ENCODE measurements at places on chromosomes 4 and X.

DNA sequence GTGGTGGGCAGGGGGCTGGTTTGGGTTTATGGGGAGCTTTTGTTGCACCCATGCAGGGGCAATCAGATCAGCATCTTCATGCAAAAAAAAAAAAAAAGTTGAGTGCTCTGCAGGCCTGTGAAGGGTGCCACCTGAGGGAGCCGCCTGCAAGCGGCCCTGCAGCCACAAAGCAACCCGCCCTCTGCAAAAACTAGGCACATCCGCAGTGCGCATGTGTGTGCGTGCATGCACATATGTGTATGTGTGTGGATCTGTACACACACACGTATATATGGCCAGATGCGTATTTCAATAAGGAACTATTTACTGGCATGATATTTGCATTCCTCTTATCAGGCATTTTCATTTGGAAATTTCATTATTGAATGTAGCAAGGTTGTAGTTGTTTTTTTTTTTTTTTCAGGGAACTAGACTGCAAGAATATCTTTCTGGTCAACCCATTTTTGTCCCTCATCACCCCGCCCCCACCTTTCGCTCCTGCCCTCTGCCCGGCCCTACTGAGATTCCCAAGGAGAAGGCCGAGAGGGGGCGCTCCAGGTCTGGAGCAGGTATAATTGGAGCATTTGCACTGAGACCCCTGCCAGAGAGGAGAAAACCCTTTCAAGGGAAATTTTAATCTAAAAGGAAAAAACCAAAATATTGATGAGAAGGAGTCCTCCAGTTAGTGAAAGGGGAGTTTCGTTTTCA lies 18.1 kb downstream of the CCNQ start:
- no peak for DNase-seq

- no peak for DNase-seq
Observed at GRCh38 chrX:38192007-38192810, 28.5 kb downstream of the SRPX start.

GRCh38 chrX:626745-627509 lies 3.7 kb upstream of the SHOX start:
- no peak for DNase-seq

DNA sequence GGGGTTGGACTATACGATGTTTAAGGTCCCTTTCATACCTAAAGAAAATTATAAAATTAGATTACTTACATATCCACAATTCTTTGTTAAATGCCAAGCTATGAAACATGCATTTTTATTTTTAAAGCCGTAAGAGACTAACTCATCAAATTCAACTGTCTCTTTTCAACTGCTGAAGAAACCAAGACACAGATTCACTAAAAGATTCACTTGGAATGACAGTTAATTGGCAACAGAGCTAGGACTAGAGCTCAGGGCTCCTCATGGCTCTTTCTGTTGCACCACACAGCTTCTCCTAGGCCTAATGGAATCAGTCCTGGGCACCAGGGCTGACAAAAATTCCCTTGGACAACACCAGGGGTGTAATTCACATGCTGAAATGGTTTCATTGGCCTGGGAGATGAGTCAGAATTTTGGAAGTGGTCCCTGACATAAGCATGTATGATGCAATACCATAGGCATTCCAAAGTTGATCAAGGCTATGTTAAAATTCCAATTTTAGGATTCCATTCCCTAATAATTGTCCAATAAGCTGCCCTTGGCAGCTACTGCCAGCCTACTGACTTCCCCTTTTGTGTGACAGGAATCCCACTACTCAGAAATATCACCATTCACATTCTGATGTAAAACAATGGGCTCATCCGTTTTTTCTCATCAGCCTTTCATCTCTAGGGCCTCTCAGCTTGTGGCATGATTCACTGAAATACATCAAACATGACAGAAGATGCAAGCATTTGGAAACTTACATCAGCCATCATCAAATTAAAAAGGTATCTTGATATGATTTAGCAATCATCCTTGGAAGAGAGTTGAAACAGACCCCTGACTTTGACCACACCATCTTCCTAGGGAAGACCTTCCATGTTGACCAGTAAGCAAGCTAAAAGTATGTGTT lies 54.2 kb downstream of the PLAC1 start:
- DNase-seq, result no peak

DNA sequence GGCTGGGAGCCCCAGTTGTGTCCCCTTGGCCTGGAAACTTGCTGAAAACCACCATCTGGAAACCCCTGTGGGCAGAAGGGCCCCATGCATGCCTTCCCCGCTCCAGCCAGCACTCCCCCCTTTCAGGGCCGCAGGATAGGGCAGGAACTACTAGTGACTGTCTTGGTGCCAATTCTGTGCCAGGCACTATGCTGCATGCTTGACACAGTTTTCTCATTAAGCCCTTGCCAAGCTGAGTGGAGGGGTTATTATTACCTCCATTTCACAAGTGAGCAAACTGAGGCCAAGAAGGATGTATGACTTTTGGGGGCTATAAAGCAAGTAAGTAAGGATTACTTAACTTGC lies 73.6 kb upstream of the PJA1 start:
- no peak for DNase-seq

DNA sequence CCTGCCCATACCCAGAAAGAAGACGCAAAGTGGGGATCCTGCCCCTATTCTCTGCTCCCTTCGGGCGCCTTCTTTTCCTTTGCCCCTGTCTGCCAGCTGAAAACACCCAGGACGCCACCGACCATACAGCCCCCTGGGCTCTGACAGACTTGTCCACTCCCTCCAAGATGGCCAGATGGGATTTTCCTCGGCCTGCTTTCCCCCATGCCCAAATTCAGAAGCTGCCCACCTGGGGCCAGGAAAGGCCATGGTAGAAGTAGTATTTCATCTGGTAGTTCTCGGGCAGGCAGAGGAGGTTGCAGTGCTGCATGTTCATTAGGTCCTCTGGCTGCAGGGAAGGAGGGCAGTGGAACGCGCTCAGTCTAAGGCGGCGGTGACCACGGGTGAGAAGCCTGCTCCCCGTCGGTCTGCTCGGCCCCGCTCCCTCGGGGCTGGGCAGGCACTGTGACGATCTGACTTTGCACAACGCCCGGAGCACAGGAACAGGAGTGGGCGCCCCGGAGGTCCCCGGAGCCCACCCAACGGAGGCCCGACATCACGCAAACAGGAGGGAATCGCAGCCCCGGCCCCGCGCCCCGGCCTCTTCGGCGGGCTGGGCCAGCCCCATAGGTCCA lies 582 bp downstream of the NAA10 start:
- no peak for DNase-seq

DNA sequence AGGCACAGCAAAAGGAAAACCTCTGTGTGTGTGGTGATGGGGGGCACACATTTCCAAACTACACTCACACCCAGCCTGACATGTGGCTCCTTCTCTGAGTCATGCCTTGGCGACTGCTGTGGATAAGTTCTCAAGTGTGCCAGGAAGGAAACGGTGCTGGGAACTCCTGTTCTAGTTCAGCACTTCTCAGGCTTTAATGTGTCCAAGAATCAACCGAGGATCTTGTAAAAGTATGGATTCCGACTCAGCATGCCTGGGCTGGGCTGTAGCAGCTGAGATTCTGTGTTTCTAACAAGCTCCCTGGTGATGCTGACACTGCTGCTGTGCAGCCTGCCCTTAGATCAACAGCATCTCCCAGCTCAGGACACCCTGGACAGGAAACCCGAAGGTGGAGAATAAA lies 20.2 kb downstream of the CLNK start:
- DNase-seq, result no peak

DNA sequence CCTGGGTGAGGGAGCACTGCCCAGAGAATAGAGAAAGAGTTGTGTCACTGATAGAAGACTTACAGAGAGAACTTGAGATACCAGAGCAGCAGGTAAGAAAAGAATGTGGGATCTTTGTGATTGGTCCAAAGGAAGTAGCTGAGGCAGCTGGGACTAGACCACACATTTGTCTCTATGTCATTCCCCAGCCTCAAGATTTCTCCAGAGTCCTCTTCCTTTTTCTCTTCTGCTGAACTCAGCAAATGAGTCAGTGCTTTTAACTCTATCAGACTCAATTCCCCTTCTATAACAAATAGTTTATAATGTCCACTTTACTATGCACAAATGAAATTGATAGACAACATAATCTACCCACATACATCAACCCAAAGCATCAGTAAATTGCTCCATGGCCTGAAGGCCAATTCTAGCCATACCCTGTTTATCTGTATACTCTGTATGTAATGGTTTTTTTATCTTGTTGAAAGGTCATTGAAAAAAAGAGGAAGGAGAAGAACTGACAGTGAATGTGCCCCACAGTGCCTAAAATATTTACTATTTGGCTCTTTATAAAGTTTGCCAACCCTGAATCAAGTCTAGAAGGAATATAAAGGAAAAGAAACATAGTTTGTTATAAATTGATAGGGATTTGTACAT lies 38.2 kb downstream of the ETDC start:
- no peak for DNase-seq

- no peak for DNase-seq
Observed at GRCh38 chr4:17103231-17103630, 204.8 kb upstream of the LDB2 start.

GRCh38 chr4:96347582-96347981 lies 507.7 kb downstream of the PDHA2 start:
- no peak for DNase-seq

- no peak for DNase-seq
Observed at GRCh38 chrX:150455215-150455608, 92.1 kb downstream of the MAMLD1 start.

GRCh38 chr4:150065740-150066139 lies 12.5 kb upstream of the DCLK2 start:
- no peak for DNase-seq

DNA sequence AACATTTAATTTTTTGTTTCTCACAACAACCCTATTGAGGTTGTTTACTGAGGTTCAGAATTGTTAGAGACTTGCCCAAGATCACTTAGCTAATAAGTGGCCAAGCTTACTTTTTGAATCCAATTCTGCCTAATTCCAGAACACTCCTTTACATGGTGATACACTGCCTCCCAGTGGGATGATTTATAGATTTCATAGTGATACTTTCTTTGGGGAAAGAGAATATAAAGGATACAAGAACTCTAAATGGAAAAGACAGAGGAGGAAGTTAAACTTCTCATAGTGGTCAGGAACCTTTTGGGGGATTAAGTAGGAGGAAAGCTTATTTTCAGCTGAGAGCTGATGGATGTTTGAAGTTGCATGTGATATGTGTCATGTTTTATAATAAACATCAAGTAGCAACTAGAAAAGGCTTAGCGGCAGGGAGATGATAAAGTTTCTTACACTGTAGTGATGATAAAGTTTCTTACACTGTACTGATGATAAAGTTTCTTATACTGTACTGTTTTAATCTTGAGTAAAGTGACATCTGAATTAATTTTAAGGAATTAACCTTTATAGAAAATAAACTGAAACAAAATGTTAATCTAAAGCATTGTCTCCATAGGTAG lies 15.3 kb downstream of the STAG2 start:
- DNase-seq, result no peak

GRCh38 chrX:84216406-84216805 lies 28.4 kb upstream of the RPS6KA6 start:
- DNase-seq, result no peak

- no peak for DNase-seq
Observed at GRCh38 chr4:142274137-142274536, 572.0 kb downstream of the INPP4B start.

GRCh38 chr4:43456383-43456782 lies 563.9 kb downstream of the GRXCR1 start:
- DNase-seq, result no peak

DNA sequence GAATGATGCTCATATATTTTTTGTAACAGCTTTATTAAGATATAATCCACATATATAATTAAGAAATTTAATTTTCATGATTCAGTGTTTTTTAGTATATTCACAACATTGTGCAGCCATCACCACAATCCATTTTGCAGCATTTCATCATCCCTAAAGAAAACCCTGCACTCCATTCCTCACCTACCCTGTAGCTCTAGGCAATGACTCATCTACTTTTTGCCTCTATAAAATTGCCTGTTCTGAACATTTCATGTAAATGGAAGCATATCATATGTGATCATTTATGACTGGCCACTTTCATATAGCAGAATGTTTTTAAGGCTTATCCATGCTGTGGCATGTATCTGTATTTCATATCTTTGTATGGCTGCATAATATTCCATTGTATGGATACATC lies 339.9 kb downstream of the MAPK10 start:
- DNase-seq, result no peak

DNA sequence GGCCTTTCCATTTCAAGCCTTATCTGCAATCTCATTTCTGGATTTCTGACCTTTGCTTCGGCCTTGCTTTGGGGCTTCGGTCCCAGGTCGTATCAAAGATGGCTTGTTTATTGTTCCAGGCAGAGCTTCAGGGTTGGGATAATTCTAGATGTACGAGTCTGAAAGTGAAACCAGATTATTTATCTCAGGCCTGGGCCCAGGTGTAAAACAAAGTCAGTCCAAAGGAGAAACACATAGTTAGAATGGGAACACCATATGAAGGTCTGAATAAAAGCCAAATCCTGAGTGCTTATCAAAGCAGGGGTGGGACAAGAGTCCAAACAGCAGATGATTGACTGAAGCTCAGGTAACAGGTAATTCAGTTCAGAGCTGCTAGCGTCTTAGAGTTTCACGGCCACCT lies 17.1 kb downstream of the PRIMPOL start:
- DNase-seq, result no peak

- DNase-seq, result no peak
Observed at GRCh38 chr4:89788206-89789072, 48.5 kb downstream of the SNCA start.

DNA sequence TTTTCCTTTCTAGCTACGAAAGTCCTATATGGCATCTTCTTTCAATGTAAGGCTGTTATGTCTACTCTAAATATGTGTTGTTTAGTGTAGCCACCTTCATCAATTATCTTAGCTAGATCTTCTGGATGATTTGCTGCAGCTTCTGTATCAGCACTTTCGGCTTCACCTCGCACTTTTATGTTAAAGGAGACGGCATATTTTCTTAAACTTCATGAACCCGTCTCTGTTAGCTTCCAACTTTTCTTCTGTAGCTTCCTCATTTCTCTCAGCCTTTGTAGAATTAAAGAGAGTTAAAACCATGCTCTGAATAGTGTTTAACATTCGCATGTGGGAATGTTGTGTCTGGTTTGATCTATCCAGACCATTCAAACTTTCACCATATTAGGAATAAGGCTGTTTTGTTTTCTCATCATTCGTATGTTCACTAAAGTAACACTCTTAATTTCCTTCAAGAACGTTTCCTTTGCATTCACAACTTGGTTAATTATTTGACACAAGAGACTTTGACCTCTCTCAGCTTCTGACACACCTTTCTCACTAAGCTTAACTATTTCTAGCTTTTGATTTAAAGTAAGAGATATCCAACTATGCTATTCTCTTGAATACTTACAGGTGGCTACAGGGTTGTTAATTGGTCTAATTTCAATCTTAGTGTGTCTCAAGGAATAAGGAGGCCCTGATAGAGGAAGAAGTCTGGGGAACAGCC lies 476.8 kb downstream of the GABRG1 start:
- no peak for DNase-seq

DNA sequence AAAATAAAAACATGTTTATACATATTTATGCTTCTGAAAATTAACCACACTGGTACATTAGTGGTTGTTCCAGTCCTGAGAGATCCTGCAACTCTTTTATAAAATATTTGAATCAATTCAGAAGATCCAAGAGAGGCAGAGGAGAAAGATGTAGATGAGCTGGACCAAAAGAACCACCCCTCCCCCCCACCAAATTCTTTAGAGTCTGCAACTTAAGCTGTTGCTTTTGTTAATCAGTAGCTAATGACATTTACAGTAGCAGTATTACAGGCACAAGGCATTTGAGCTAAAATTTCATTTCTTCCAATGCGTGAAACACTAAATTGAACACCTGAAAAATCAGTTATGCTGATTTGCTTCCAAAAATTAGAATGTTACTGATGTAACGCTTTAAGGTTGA lies 61.5 kb downstream of the PDK3 start:
- no peak for DNase-seq
